ENCODE measurements at places on chromosomes 3 and 15. TPM values are rescaled to one million over a fixed set of nuclear protein-coding genes. Genes with fewer than 3 reads are reported as not detected.

DLL4 gene
- 3.5 TPM for total RNA-seq

- no peak for DNase-seq
Measured at GRCh38 chr3:143367171-143367570, 247.6 kb downstream of the CHST2 start.

MAP6D1 gene
- 0.19 TPM for total RNA-seq

DNA sequence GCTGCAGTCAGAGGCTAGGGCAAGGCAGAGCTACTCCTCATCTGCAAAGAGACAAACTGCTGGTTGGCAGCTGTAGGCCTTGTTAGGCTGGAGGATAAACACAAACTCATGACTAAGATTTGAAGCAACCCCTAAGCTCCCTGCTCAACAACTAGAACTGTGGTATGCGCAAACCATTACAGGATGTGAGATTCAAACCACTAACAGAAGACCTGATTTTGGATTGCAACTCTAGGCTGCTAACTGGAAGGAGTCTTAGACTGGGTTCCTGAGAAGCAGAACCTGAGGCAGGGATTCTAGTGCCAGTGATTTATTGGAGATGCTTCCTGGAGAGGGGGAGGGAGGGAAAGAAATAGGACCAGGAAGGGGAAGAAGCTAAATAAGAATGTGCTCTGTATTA, 22.5 kb downstream of the CCR4 start:
- DNase-seq, result no peak

EXD1 gene
- total RNA-seq, result not detected

GRCh38 chr15:61315471-61315870, 86.4 kb upstream of the RORA start:
- DNase-seq, result no peak

DNA sequence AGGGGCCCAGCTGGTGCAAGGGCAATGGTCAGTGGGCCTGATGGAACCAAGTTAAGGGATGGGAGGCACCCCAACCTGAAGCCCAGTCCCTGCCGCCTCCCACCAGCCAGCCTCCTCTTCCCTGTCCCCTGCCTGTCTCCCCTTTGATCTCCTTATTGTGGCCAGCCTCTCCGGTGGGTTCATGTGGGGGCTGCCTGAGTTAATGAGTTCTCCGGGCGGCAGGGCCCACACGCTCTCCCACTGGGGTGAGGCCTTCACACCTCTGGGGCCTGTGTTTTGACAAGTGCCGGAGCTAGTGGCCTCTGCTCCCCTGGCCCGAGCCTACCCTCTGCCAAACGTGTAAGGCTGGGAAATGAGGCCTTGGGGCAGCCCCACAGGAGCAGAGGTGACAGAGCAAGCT, 7.2 kb upstream of the MESP1 start:
- no peak for DNase-seq

DNA sequence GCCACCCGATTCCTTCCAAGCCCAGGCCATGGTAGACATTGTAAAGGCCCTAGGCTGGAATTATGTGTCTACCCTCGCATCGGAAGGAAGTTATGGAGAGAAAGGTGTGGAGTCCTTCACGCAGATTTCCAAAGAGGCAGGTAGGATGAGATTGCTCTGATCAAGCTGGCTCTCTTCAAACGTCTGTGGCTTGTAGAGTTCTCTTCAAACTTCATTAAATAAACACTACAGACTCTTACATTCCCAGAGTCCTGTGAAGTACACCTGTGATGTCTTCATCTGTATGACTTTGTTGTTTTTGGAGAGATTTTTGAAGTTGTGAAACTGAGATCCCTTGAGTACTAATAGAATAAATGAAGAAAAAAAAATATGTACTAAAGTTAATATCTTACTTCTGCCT, 285.6 kb downstream of the GRM7 start:
- no peak for DNase-seq

DNA sequence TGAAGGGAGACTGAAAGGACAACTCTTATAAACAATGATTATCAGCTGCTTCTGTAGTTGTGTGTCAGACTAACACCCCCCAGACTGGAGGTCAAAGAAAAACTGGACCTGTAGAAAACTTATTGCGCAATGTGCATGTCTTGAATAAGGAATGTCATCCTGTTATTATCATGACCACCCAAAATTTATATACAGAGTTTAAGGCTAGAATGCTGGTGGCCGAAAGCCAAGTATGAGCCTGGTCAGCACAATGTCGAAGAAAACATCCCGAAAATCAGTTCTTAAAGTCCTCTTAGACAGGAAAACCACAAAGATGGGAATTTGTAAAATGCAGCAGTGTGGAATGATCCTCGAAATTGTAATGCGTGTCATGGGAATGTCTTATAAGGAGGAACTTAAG, 29.3 kb downstream of the RFTN1 start:
- DNase-seq, result no peak
